ENCODE measurements at places on chromosomes 7 and 10. TPM values are rescaled to one million over a fixed set of nuclear protein-coding genes. Genes with fewer than 3 reads are reported as not detected.
A peak's percentile ranks its signal among the peaks of the same experiment; 100 is the strongest.

MYH16 gene
- total RNA-seq: not detected

INA gene
- 0.09 TPM for total RNA-seq

FAM221A gene
- total RNA-seq: 5.6 TPM

LIPJ gene
- total RNA-seq: not detected

FUOM gene
- 13.1 TPM for total RNA-seq

OR6B1 gene
- total RNA-seq: not detected

MUC12 gene
- 0.64 TPM for total RNA-seq

TMEM213 gene
- total RNA-seq: not detected

GPRIN2 gene
- total RNA-seq: not detected

DPP6 gene
- total RNA-seq: not detected

COL26A1 gene
- total RNA-seq: not detected

GRID1 gene
- total RNA-seq: not detected

CCDC7 gene
- 19.3 TPM for total RNA-seq

- no peaks in the 10 kb centered on the region for H3K4me1 ChIP-seq
- DNase-seq: no peak
- no peak overlapping the region for H3K27ac ChIP-seq
- H3K27me3 ChIP-seq: peaks cover 6% of the 10 kb centered on the region
Observed at GRCh38 chr7:17976952-17977351, 36.7 kb upstream of the SNX13 start.

DNA sequence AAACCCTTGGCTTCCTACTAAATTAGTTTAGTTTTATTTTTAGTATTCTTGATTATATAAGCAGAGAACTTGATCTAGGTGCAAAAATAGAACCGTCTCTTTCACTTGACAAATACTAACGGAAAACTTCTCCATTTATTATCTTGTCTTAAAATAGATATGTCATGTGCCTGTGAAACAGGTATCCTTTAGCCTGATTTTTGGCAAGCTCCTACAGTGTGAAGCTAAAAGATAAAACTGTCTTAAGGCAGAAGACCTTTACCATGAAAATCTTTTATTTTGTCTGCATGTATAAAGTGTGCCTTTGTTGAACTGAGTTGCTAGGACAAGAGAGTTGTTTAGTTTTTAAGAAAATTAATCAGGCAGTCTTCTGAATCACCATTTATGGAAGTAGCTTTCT is 90.6 kb downstream of the CYP51A1 start:
- no peaks in the 10 kb centered on the region for H3K4me1 ChIP-seq
- H3K27ac ChIP-seq: no peak overlapping the region
- H3K27me3 ChIP-seq: no peaks in the 10 kb centered on the region
- peaks cover 39% of the 10 kb centered on the region for H3K36me3 ChIP-seq
- no peak for DNase-seq
- no peak overlapping the region for H3K4me3 ChIP-seq

DNA sequence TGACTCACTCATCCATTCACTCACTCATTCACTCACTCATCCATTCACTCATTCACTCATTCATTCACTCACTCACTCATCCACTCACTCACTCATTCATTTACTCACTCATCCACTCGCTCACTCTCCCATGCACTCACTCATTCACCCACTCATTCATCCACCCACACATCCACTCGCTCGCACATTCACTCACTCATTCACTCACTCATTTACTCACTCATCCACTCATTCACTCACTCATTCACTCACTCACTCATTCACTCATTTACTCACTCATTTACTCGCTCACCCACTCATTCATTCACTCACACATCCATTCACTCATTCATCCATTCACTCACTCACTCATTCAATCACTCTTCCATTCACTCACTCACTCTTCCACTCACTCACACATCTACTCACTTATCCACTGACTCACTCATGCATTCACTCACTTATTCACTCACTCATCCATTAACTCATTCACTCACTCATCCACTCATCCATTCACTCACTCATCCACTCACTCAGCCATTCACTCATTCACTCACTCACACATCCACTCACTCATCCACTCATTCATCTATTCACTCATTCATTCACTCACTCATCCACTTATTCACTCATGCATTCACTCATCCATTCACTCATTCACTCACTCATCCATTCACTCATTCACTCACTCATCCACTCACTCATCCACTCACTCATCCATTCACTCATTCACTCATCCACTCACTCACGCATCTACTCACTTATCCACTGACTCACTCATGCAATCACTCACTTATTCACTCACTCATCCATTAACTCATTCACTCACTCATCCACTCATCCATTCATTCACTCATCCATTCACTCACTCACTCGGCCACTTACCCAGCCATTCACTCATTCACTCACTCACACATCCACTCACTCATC is 74.0 kb downstream of the CARD11 start:
- H3K36me3 ChIP-seq: peaks cover 54% of the 10 kb centered on the region
- no peak overlapping the region for H3K27ac ChIP-seq
- H3K27me3 ChIP-seq: no peaks in the 10 kb centered on the region
- peak; percentile 8 for DNase-seq
- H3K4me1 ChIP-seq: peaks cover 50% of the 10 kb centered on the region
- no peak overlapping the region for H3K4me3 ChIP-seq

- H3K4me1 ChIP-seq: no peaks in the 10 kb centered on the region
- no peaks in the 10 kb centered on the region for H3K27me3 ChIP-seq
- no peak for DNase-seq
- no peak overlapping the region for H3K4me3 ChIP-seq
Observed at GRCh38 chr7:68245688-68246087, 1249.1 kb downstream of the TYW1 start.

GRCh38 chr10:73979809-73980433 is 18.0 kb upstream of the VCL start:
- H3K27me3 ChIP-seq: peaks cover 49% of the 10 kb centered on the region
- no peak for DNase-seq
- H3K4me3 ChIP-seq: no peak overlapping the region
- H3K27ac ChIP-seq: no peak overlapping the region

GRCh38 chr7:36128448-36129047 is 24.5 kb upstream of the EEPD1 start:
- no peak for DNase-seq
- H3K4me3 ChIP-seq: no peak overlapping the region
- no peaks in the 10 kb centered on the region for H3K36me3 ChIP-seq
- H3K27me3 ChIP-seq: peaks cover 17% of the 10 kb centered on the region

GRCh38 chr10:15189133-15189885 is 20.8 kb upstream of the NMT2 start:
- no peak for DNase-seq
- no peaks in the 10 kb centered on the region for H3K27me3 ChIP-seq
- H3K4me1 ChIP-seq: peaks cover 18% of the 10 kb centered on the region

DNA sequence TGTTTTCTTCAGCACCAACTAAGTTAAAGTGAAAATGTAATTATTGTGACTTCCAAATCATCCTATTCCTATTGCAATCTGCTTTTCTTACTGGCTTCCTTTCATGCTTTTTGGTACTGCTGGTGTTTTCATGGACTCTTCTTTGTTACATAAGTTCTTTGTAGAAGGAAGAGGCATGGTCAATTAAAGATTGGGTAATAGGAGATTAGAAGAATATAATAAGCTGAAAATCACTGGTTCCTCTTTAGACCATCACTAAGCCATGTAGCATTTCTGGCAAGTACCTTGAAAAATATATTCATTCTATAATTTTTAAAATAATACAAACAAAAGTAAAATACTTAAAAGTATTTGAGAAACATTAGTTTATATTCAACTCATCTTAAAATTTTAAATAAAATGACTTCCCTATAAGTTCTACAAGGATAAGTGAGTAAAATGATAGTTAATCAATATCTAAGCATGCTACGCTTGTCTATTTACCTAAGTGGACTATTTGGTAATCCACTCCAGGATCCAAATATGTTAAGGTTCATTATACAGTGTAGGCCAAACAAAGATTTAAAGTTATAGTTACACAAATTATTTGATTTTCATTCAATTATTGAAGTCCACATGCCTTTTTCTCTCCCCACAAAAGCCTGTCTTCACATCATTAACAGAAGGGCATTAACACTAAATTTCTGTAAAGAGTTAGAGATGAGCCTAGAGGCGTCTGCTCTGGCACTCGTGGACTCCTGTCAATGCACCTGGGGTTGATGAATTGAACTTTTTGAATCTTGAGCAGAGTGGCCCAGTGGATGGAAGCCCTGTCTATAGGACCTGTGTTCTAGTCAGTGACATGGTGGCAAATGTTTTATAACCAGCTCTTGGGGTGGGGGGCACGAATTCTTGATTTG is 408.1 kb downstream of the INHBA start:
- no peak overlapping the region for H3K4me3 ChIP-seq
- no peaks in the 10 kb centered on the region for H3K4me1 ChIP-seq
- no peak overlapping the region for H3K27ac ChIP-seq
- no peak for DNase-seq

DNA sequence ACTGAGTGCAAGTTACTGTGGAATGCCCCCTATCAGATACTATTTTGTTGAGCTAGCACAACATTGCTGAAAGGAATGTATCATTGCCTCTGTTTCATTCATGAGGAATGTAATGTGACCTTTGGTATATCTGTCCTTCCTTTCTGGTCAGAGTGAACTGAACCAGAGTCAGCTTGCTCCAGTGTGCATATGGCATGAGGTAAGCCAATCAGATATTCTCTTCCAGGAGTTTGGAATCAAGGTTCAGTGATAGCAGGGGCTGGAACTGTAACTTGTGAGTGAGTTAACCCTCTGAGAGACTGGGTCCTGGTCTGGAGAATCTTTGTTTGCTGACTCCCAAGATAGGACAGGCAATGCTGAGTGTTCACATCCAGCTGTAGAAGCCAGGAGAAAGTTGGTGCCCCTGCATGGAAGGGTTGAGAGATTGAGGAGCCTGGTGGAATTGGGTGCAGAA is 45.3 kb upstream of the OSBPL3 start:
- peaks cover 25% of the 10 kb centered on the region for H3K4me1 ChIP-seq
- H3K36me3 ChIP-seq: peaks cover 2% of the 10 kb centered on the region
- H3K27me3 ChIP-seq: peaks cover 6% of the 10 kb centered on the region
- no peak for DNase-seq
- H3K4me3 ChIP-seq: no peak overlapping the region

- H3K27ac ChIP-seq: no peak overlapping the region
- peaks cover 7% of the 10 kb centered on the region for H3K27me3 ChIP-seq
- H3K36me3 ChIP-seq: no peaks in the 10 kb centered on the region
Observed at GRCh38 chr10:13371897-13372470, 23.9 kb upstream of the SEPHS1 start.

GRCh38 chr10:60911715-60912114 is 32.3 kb downstream of the RHOBTB1 start:
- no peaks in the 10 kb centered on the region for H3K36me3 ChIP-seq
- no peak overlapping the region for H3K27ac ChIP-seq
- H3K27me3 ChIP-seq: peaks cover 7% of the 10 kb centered on the region
- no peak for DNase-seq

GRCh38 chr7:2251381-2251780 is 9.4 kb downstream of the NUDT1 start:
- H3K36me3 ChIP-seq: peaks cover 3% of the 10 kb centered on the region
- H3K4me1 ChIP-seq: peaks cover 38% of the 10 kb centered on the region
- no peak overlapping the region for H3K4me3 ChIP-seq
- H3K27me3 ChIP-seq: no peaks in the 10 kb centered on the region
- H3K27ac ChIP-seq: no peak overlapping the region

- H3K36me3 ChIP-seq: no peaks in the 10 kb centered on the region
- H3K4me1 ChIP-seq: no peaks in the 10 kb centered on the region
- H3K27ac ChIP-seq: no peak overlapping the region
- no peaks in the 10 kb centered on the region for H3K27me3 ChIP-seq
Observed at GRCh38 chr7:3882782-3883181, 581.7 kb downstream of the SDK1 start.

GRCh38 chr7:110944966-110945644 is 145.8 kb upstream of the LRRN3 start:
- no peak overlapping the region for H3K27ac ChIP-seq
- H3K36me3 ChIP-seq: no peaks in the 10 kb centered on the region
- H3K4me3 ChIP-seq: no peak overlapping the region
- H3K27me3 ChIP-seq: no peaks in the 10 kb centered on the region

GRCh38 chr10:12823328-12823727 is 178.2 kb downstream of the CCDC3 start:
- H3K27ac ChIP-seq: no peak overlapping the region
- peaks cover 4% of the 10 kb centered on the region for H3K4me1 ChIP-seq
- DNase-seq: no peak
- H3K36me3 ChIP-seq: no peaks in the 10 kb centered on the region
- H3K4me3 ChIP-seq: no peak overlapping the region

- H3K4me3 ChIP-seq: peak overlapping the region; percentile 86
- no peak for DNase-seq
- peaks cover 31% of the 10 kb centered on the region for H3K36me3 ChIP-seq
- H3K4me1 ChIP-seq: peaks cover 26% of the 10 kb centered on the region
Observed at GRCh38 chr7:6590645-6591110, 857 bp downstream of the INTS15 start.

DNA sequence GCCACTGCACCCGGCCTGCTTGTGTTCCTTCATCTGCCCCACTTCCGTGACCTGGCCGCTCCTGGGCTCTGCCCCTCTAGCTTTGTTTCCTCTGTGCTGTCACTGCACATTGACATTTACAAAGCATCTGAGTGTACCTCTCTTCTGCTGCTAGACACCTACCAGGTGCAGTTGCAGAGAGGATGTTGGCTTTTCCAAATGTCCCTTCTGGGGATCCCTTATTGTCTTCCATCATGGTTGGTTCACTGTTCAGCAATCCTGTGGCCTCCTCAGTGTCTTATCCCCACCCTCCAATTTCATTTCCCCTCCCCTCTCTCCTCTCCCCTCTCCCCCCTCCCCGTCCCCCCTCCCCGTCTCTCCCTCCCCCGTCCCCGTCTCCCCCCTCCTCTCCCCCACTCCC is 13.8 kb downstream of the VWA2 start:
- H3K4me1 ChIP-seq: no peaks in the 10 kb centered on the region
- DNase-seq: no peak
- H3K4me3 ChIP-seq: no peak overlapping the region
- H3K36me3 ChIP-seq: no peaks in the 10 kb centered on the region

- H3K27ac ChIP-seq: no peak overlapping the region
- DNase-seq: no peak
- peaks cover 47% of the 10 kb centered on the region for H3K27me3 ChIP-seq
- H3K4me1 ChIP-seq: peaks cover 7% of the 10 kb centered on the region
- H3K36me3 ChIP-seq: no peaks in the 10 kb centered on the region
Observed at GRCh38 chr10:43686414-43686813, 37.7 kb upstream of the ZNF32 start.

- H3K4me3 ChIP-seq: no peak overlapping the region
- no peaks in the 10 kb centered on the region for H3K4me1 ChIP-seq
- no peak for DNase-seq
- H3K27me3 ChIP-seq: no peaks in the 10 kb centered on the region
- no peak overlapping the region for H3K27ac ChIP-seq
- H3K36me3 ChIP-seq: peaks cover 3% of the 10 kb centered on the region
Observed at GRCh38 chr7:102450242-102450641, 14.4 kb downstream of the ALKBH4 start.

Measured in activated CD8-positive, alpha-beta memory T cell treated with anti-CD3 and anti-CD28 coated beads, Interleukin-2, amount 10 ng/mL, durations not matched to agents 7 days and 5 days (primary cell).